Mesenchymal stem cell (in vitro differentiated cells and primary cell): ENCODE measurements at places on chromosomes 3 and 15.

DNA sequence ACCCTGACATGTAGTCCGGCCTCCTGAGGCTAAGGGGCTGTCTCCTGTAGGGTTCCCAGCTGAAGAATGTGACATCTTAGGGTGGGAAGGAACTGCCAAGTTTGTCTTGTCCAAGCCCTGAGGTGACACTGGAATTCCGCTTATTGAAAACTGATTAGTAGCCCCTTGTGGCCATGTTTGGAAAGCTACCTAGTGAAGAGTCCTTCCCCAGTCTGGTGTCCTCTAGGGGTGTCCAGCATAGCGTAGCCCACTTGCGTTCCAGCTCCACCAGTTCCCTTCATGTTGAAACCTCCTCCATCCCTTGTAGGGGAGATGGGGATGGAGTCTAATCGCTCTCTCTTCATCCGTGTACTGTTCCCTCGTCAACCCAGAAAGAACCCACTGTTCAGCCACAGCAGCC is 79.5 kb downstream of the CHDH start:
- no peak for DNase-seq

- no peak for DNase-seq
These were observed 122.1 kb upstream of the TPRG1 start for GRCh38 chr3:189049458-189050236.

GRCh38 chr3:128813097-128813496 is 66.3 kb upstream of the ACAD9 start:
- DNase-seq = no peak

DNA sequence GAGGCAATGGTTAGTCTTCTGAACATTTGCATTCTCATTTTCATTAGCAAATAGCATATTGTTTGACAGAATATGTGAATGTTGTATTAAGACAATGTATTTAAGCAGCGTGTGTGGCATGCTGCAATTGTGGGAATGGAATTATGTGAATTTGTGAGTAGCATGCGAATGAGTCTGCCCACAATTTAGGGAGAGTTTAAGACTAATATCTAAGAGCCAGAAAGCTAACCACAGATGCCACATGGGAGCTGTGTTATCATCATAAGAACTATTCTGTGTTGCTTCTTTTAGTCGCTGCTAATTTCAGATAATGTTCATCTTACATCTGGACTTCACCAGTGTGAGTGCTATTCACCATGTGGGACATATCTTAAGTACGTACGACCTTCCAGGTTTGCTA is 494.5 kb downstream of the RBMS3 start:
- no peak for DNase-seq

- no peak for DNase-seq
These were observed 83.5 kb downstream of the C3orf70 start for GRCh38 chr3:185069037-185070030.

DNA sequence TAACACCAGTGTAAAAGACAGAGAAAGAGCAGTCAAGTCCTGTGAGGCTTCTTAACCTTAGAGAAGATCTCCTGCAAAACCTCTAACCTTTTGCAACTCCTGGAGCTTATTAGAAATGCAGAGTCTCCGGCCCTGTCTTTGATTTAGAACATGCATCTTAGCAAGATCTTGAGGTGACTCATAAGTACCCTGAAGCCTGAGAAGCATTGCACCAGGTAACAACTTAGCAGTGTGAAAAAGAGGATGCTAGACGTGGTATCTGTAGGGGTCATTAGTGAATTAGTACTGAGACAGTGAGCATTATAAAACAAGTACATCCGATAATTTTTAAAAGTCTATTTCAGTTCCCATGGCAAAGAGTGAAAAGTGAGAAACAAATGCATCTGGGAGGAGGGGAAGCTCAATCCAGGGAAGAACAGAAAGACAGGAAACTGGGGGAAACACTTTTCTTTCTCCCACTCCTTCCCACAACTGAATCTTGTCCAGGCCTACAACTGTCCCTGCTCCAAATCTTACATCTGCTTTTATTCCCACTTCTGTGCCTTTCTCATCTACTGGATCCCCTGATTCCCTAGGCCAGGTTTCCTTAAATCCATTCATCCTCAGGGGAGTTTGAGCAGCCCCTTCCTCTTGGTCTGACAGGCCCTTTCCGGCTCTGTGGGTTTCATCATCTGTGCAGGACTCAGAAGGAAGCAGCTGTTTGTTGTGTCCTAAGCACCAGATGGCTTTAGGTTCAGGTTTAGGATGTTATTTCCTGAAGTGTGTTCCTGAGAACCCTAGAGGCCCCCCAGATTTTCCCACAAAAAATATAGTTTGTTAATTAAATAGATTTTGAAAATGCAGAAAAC is 128.1 kb upstream of the IL12A start:
- peak; percentile 56 for DNase-seq

DNA sequence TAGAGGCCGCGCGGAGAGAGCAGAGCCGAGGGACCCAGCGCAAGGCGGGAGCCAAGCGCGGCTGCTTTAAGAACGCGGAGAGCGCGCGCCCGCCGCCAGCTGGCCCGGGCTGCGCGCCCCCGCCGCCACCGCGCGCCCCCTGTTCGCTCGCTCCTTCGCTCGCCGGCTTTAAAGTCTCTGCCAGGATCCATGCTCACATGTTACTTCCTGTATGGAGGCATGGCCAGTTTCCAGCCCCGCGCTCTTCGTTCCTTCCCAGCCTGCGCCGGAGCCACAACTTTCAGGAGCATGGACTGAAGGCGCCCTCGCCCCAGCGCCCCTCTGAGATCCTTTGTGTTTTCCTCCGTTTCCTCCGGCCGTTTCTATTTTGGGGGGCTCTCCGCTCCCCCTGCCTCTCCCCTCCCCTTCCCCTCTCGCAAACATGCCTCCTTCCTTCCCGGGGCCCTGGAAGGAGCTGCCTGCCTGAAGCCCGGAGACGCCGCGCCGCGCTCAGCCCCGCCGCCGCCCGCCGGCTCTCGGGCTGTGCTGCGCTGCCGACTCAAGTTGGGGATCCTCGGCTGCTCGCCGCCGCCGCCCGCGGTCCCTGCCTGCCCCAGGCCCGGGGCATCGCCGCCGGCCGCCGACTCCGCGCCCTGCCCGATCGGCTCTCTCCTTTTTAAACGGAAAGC is at the start of gene PTPRG:
Gene PTPRG (plus strand): TSS at position 198 of the 668 bp plus-strand sequence. CDS start 717 bp downstream, outside the sequence.
- DNase-seq = peak; percentile 93
